ENCODE measurements at places on chromosomes 7 and 10. TPM values are rescaled to one million over a fixed set of nuclear protein-coding genes. Genes with fewer than 3 reads are reported as not detected.
A peak's percentile ranks its signal among the peaks of the same experiment; 100 is the strongest.

DNA sequence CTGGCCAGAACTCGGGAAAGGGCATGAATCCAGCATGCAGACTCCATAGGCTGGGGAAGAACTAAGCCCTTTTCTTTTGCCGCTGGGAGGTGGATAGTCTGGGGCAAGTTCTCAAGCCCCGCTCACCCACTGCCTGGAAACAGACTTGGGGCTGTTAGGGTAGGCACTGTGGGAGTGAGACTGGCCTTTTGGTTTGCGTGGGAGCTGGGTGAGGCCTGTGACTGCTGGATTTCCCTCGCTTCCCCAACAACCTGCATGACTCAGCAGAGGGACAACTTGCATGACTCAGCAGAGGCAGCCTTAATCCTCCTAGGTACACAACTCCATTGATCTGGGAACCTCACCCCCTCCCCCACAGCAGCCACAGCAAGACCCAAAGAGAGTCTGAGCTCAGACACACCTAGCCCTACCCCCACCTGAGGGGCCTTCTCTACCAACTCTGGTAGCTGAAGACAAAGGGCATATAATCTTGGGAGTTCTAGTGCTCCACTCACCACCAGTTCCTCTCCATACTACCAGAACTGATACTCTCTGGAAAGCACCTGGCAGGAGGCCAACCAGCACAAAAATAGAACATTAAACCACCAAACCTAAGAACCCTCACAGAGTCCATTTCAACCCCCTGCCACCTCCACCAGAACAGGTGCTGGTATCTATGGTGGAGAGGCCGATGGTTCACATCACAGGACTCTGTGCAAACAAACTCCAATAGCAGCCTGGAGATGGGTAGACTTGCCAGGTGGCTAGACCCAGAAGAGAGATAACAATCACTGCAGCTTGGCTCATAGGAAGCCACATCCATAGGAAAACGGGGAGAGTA, 81.4 kb upstream of the LAMB4 start:
- H3K27me3 ChIP-seq, result no peaks in the 10 kb centered on the region
- no peak overlapping the region for H3K4me3 ChIP-seq
- H3K4me1 ChIP-seq, result no peaks in the 10 kb centered on the region
- H3K27ac ChIP-seq, result peak overlapping the region; percentile 31
- H3K36me3 ChIP-seq, result no peaks in the 10 kb centered on the region

GRCh38 chr7:30226614-30227268, 57.7 kb upstream of the ZNRF2 start:
- no peak overlapping the region for H3K27ac ChIP-seq
- no peak overlapping the region for H3K4me3 ChIP-seq
- no peak for DNase-seq
- no peaks in the 10 kb centered on the region for H3K4me1 ChIP-seq
- H3K27me3 ChIP-seq, result no peaks in the 10 kb centered on the region

GRCh38 chr10:27661514-27662286, 83.9 kb downstream of the MKX start:
- no peak for DNase-seq
- no peak overlapping the region for H3K27ac ChIP-seq
- no peak overlapping the region for H3K4me3 ChIP-seq
- H3K4me1 ChIP-seq, result no peaks in the 10 kb centered on the region
- H3K27me3 ChIP-seq, result peaks cover 4% of the 10 kb centered on the region
- H3K36me3 ChIP-seq, result no peaks in the 10 kb centered on the region

DNA sequence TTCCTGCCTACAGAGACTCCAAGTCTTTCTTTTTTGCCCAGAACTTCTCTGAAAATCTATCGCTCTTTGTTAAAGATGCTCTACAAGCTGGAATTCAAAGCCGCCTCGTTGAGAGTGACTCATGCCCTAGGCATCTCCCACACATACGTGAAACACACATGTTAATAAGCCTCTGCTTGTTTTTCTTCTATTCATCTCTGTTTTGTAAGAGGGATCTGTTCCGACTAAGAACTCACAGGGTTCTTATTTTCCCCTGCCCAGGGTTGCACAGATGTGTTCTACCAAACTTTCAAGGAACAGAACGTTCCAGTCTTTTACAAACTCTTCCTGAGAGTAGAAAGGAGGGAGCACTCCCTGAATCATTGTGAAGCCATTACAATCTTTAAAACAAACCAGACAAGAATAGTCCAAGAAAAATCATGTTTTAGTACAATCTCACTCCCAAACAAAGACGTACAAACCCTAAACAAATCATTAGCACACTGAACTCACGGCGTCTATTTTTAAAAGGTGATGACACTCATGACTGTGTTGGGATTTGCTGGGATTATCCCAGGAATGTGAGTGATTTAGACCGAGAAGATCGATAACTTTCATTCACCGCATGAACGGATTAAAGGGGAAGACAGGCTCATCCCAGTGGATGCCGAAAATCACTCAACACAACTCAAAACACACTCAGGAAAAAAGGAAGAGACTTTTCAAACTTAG, 55.3 kb upstream of the INPP5A start:
- no peaks in the 10 kb centered on the region for H3K4me1 ChIP-seq
- H3K27me3 ChIP-seq, result no peaks in the 10 kb centered on the region
- DNase-seq, result no peak
- H3K36me3 ChIP-seq, result no peaks in the 10 kb centered on the region

The ANKRD26 gene
- 2.4 TPM for polyA plus RNA-seq

DNA sequence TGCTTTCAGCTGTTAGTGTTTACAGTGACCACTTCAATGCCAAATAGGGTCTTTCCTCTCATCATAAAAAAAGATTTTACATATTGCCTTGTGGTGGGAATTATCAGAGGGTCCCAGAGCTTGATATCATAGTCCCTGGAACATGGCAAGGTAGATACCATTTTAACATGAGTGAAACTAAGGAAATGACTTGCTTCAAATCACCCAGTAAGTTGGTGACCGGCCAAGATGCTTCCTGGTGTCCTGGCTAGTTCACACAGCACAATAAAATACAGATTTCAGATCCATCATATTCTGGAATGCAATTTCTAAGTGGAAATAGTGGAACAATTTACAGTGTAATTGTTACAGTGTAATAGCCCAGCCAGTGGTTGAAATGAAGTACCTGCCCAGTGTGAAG, 36.6 kb downstream of the CNNM1 start:
- H3K27me3 ChIP-seq, result no peaks in the 10 kb centered on the region
- H3K4me1 ChIP-seq, result no peaks in the 10 kb centered on the region
- no peak overlapping the region for H3K4me3 ChIP-seq
- H3K36me3 ChIP-seq, result no peaks in the 10 kb centered on the region
- H3K27ac ChIP-seq, result no peak overlapping the region
- DNase-seq, result no peak

GRCh38 chr7:117674617-117675016, 194.8 kb downstream of the CFTR start:
- H3K4me3 ChIP-seq, result no peak overlapping the region
- H3K36me3 ChIP-seq, result no peaks in the 10 kb centered on the region
- H3K27ac ChIP-seq, result no peak overlapping the region
- no peaks in the 10 kb centered on the region for H3K4me1 ChIP-seq
- DNase-seq, result no peak

DNA sequence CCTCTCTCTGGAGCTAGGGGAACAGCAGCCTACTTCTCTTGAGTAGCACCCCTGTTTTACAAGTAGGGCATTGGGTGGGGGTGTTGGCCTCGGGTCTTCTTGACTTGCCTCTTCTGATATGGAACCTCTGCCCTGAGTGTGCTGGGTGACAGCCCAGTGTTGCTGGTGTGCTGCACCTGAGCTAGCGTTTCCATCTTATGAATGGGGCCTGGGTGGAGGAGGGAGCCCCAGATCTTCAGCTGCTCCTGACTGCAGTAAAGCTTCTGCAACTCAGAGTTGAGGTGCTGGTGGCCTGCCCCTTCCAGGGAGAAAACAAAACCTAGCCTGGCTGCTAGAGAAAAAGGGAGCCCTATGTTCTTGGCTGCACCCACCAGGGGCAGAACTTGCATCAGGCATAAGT, 202.5 kb upstream of the SHH start:
- no peak overlapping the region for H3K27ac ChIP-seq
- H3K4me3 ChIP-seq, result no peak overlapping the region
- H3K4me1 ChIP-seq, result no peaks in the 10 kb centered on the region
- H3K36me3 ChIP-seq, result no peaks in the 10 kb centered on the region
- H3K27me3 ChIP-seq, result no peaks in the 10 kb centered on the region
- no peak for DNase-seq

The WNT8B gene
- polyA plus RNA-seq, result not detected

- H3K36me3 ChIP-seq, result no peaks in the 10 kb centered on the region
- H3K4me3 ChIP-seq, result no peak overlapping the region
- no peak overlapping the region for H3K27ac ChIP-seq
Observed at GRCh38 chr7:121204537-121204936, 124.3 kb upstream of the WNT16 start.

DNA sequence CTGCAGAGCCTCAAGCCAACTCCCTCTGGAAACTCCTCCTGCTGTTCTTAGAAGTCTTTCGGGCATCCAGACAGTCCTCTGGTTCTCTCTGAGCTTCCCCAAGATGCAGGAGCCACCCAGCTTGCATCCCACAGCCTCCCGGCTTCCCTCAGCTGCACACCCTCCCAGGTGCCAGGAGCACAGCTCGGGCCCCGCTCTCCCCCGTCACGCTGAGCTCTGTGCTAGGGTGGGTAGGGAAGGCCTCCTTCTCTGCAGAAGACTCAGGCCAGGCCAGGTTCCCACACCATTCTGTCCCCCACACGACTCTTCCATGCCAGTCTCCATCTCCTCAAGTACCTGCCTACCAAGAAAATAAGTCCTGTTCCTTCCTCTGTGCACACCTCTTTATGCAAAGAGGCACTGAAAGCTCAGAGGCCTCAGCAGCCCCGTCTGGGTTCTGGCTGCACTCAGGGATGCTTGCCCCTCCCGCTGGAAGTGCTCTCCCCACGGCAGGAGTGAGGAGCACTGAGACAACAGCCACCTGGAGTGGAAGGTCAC, 537.1 kb downstream of the PTPRN2 start:
- H3K27ac ChIP-seq, result no peak overlapping the region
- DNase-seq, result no peak
- H3K27me3 ChIP-seq, result no peaks in the 10 kb centered on the region

The LIPN gene
- polyA plus RNA-seq, result not detected

DNA sequence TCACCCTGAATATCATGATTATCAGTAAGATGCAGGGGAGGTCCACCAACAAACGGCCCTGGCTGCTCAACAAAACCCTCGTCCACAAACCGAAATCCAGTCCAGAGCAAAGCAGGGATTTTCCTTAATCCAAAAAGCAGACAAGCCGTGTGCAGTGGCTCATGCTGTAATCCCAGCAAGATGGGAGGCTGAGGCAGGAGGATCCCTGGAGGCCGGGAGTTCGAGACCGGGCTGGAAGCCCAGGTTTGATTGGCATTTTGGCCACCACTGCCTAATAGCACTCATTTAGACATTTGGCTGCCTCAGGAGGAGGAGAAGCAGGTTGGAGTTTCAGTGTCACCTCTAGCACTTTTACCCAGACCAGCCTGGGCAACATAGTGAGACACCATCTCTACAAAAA, 562.0 kb upstream of the AUTS2 start:
- H3K4me3 ChIP-seq, result no peak overlapping the region
- DNase-seq, result no peak
- no peaks in the 10 kb centered on the region for H3K27me3 ChIP-seq
- H3K36me3 ChIP-seq, result no peaks in the 10 kb centered on the region
- no peaks in the 10 kb centered on the region for H3K4me1 ChIP-seq
- H3K27ac ChIP-seq, result no peak overlapping the region

The SPOCK2 gene
- 202 TPM for polyA plus RNA-seq

GRCh38 chr7:3559278-3559677, 258.2 kb downstream of the SDK1 start:
- H3K27me3 ChIP-seq, result no peaks in the 10 kb centered on the region
- no peaks in the 10 kb centered on the region for H3K4me1 ChIP-seq
- no peak overlapping the region for H3K27ac ChIP-seq
- H3K4me3 ChIP-seq, result no peak overlapping the region
- H3K36me3 ChIP-seq, result no peaks in the 10 kb centered on the region
- no peak for DNase-seq

DNA sequence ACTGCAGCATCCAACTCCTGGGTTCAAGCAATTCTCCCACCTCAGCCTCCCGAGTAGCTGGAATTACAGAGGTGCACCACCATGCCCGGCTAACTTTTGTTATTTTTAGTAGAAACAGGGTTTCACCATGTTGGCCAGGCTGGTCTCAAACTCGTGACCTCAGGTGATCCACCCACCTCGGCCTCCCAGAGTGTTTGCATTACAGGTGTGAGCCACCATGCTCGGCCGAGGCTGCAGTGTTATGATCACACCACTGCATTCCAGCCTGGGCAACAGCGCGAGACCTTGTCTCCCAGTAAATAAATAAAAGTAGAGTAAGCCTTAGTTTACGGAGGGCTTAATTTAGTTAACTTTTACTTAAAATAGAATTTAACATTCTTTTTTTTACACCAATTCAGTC, 23.7 kb upstream of the IGF2BP3 start:
- H3K4me1 ChIP-seq, result peaks cover 5% of the 10 kb centered on the region
- DNase-seq, result no peak
- no peaks in the 10 kb centered on the region for H3K36me3 ChIP-seq
- no peak overlapping the region for H3K4me3 ChIP-seq

- H3K27ac ChIP-seq, result no peak overlapping the region
- DNase-seq, result peak; percentile 1
Observed at GRCh38 chr10:119817991-119818888, 54.4 kb downstream of the MCMBP start.

The WASL gene
- 2.8 TPM for polyA plus RNA-seq

The GIMAP1 gene
- polyA plus RNA-seq, result 86.1 TPM

GRCh38 chr7:5580714-5581395, 157.2 kb upstream of the TNRC18 start:
- H3K36me3 ChIP-seq, result no peaks in the 10 kb centered on the region
- H3K27me3 ChIP-seq, result no peaks in the 10 kb centered on the region

DNA sequence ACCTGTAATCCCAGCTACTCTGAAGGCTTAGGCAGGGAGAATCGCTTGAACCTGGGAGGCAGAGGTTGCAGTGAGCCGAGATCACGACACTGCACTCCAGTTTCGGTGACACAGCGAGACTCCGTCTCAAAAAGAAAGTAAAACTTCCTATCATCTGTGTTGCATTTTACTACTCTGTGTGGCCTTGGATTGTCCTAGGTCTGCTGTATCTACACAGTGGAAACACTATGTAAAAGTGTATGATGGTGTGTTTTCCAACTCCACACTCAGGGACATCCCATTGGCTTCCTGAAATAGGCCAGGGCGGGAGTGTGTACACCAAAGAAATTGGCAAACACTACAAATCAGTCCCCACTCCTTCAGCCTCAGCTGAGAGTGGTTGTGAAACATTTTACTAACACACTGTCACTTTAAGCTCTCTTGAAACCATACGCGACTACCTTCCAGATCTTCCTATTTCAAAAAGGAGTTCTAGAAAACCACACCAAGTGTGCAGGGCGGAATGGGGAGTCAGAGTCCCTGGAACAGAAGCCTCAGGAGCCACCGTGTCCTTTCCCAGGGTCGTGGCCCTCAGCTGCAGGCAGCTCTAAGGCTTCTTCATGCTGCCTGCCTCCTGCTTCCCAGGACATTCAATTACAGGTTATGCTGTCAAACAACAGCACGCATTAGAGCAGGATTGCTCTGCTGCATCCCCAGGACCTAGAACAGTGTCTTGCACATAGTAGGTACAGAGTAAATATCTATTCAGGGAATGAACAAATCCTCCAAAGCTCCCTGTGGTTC, 275.4 kb downstream of the PARD3 start:
- H3K27me3 ChIP-seq, result no peaks in the 10 kb centered on the region
- no peak for DNase-seq
- no peaks in the 10 kb centered on the region for H3K4me1 ChIP-seq
- H3K27ac ChIP-seq, result no peak overlapping the region
- no peaks in the 10 kb centered on the region for H3K36me3 ChIP-seq

Measured in CD8-positive, alpha-beta memory T cell (primary cell).